ENCODE measurements at places on chromosomes 2 and 18.

GRCh38 chr18:61643884-61644647 is 248.7 kb downstream of the RNF152 start:
- no peak for DNase-seq

DNA sequence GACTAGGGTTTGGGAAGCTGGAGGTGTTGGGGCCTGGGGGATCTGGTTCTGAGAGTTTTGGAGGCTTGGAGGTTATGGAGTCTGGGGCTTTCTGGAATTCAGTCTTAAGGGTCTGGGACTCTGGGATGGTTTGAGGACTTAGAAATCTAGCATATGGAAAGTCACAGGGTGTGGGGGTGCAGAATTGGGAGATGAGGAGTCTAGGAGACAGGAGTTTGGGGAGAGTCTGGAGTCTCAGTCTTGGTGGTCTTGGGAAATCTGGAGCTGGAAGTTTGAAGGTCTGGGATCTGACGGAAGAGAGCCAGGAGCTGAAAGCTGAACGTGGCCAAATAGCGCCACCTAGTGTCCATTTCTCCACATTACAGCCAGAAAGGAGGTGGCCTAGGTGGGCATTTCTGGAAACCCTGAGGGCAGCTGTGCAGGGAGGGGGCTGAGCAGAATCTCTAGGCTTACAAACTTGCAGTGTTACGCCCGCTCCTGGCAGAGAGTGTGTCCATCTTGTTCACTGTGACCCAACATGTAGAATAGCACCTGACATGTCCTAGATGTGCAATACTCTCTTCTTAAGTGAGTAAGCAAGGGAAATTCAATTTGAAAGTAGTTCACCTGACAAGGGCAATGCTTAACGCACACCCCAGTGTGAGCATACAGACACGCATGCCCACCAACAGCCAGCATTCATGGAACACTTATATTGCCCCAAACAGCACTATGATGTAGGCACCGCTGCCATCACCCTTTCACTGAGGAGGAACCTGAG is 204.8 kb downstream of the TFCP2L1 start:
- DNase-seq, result peak; percentile 26

- no peak for DNase-seq
These were observed 14.5 kb downstream of the IAH1 start for GRCh38 chr2:9488583-9489547.

GRCh38 chr2:201808027-201808426 is 1.7 kb downstream of the CDK15 start:
- DNase-seq, result no peak

- DNase-seq, result no peak
These were observed 502 bp downstream of the TUBB6 start for GRCh38 chr18:12308386-12309100.

DNA sequence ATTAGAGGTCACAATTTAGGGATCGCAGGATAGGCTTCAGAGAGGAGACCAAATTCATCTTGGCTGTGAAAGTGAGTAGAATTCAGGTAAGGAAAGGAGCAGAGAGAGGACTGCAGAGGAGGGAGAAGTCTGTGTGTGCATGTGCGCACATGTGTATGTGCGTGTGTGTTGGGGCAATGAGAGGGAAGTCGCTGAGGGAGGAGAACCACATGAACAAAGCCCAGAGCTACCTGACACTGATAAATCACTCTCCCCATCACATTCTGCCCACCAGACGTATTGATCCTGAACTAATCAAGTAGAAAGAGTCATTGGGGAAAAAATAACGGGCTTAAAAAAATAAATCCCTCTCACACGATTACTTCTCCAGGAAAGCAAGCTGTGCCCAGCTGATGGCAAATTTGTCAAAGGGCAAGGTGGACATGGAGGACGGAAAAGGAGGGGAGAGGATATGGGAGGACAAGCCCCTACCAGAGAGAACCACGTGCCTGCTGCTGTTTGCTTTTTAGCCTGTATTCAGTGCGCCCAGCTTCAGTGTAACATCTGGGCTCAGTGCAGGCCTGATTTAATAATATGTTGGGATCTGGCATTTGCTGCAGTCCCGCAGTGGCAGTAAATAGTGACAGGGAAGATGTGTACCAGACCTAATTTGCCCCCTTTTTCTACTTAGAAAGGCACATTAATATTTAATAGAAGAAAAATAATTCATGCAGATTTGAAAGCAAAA is 307.5 kb downstream of the C1D start:
- no peak for DNase-seq

- DNase-seq, result no peak
These were observed 10.2 kb upstream of the TTC32 start for GRCh38 chr2:19911808-19912509.

DNA sequence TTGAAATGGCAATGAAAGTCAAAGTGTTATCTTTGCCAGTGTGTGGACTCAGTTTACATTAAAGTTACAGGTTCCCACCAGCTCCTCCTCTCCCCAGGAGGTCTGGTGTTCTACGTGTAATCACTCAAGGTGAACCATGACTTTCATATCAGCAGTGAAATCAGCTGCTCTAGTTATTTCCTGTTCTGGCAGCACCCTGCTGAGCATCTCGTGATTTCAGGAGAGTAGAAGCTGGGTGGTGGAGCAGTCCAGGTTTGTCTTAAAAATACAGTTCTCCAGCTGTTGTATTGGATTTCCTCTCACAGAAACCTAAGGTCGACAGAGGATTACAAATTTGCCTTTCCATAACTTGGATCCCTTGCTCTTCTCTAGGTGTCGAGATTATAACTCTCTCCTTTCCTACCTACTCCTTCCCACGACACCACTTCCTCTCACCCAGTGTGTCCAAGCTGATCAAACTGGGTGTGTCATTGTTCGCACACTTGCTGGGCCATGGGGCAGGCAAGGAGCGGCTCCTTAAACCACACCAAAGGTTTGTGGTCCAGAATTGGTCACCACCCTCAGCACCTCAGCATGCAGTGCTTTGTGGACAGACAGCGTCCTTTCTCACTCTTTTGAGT is 13.0 kb upstream of the ARHGAP25 start:
- DNase-seq, result no peak

- DNase-seq, result no peak
These were observed 2.4 kb upstream of the DTNA start for GRCh38 chr18:34707670-34708069.

DNA sequence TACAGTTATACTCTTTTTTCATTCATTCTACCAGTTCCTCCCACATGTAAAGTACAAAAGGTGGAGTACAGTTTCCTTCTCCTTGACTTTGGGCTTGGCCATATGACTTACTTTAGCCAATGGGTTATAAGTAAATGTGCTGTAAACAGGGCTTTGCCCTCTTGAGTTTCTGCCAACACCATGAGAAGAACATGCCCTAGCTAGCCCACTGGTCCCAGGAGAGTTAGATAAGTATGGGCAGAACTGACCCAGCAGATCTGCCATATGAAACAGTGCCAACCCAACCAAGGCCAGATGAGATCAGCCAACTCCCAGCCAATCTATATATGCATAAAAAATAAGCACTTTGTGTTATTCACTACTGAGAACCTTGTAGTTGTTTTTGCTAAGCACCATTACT is 25.5 kb downstream of the ZC3H8 start:
- no peak for DNase-seq

GRCh38 chr18:63287691-63288220 is 31.8 kb downstream of the BCL2 start:
- no peak for DNase-seq

DNA sequence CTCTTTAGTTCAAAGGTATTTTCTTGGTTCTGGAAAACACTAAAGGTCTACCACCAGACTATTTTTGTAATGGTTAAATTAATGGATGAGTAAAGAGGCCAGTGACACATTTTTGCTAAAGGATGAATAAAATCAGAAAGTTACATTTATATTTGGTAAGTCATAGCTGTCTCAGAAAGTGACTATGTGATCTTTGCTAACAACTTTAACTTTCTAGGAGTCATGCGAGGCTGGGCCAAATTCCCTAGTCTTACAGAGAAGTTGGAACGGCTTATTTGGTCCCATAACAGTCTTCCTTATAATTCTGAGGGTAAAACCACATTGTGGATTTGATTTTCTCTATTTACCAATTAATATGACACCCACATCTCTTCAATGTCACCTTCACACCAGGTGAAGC is 198.1 kb downstream of the PDE1A start:
- no peak for DNase-seq

DNA sequence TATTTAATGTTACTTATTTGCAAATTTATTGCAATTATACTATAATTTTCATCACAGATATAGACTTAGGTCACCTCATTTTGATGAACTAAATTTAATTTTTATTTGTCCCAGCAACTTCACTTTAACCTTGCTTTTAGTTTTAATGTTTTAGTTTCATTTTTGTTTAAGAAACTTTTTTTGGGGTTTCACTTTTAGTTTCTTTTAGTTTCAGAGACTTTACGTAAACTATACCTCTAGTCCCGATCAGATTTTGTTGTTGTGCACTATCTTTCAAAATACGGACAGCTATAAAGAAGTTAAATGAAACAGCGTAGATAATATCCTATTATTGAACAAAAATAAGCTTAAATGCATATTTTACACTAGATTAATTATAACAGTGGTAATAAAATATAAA is 460.5 kb downstream of the ERBB4 start:
- DNase-seq, result no peak

DNA sequence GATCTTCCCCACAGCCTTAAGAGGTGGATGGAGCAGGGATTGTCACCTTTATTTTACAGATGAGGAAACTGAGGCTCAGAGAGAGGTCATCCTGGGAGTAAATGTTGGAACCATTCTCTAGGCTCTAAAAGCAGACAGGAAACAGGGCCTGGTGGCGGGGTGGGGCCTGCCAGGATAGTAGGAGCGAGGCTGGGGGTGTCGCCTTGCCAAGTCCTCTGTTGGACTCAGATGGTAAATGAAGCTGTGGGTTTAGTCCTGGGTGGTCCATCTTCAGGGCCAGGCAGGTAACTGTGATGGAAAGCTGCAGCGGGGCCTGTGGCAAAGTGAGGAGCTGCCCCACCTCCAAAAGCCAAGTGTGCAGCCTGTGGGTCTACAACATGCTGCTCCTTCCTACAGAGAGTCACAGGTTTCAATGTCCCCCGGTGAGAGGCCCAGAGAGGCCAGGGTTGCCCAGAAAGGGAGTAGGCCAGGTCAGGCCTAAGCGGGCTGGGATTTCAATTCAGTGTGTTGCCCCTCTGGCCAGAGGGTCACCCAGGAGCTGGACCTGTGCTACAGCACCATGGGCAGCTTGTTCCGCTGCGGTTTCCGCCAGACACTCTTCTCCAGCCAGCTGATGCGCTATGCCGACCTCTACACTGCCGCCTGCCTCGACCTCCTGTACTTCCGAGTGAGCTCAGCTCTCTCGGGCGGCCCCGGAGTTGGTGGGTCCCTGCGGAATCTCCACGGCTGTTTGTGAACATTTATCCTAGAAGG is 6.6 kb downstream of the NT5DC4 start:
- no peak for DNase-seq

DNA sequence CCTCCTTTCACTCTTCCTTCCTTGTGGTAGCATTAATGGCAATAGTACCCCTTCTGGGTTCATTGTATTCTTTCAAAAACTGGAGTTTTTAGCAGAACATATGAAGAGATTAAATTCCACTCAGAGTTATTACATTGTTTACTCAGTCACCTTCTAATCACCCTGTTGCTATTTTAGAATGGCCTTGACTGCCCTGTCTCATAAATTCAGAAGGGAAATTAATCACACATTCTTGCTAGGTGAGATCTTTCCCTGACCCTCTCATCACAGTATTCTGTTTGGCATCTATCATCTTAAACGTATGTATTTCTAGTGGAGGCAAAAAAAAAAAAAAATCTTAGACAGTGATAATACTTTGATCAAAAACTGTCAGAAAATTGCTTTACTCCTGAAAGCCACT is 760.4 kb downstream of the ADCYAP1 start:
- no peak for DNase-seq

- DNase-seq, result no peak
These were observed 35.0 kb downstream of the RHOB start for GRCh38 chr2:20481798-20482405.

- DNase-seq, result no peak
These were observed 62.2 kb downstream of the MYOM1 start for GRCh38 chr18:3157606-3158005.

GRCh38 chr18:48222118-48222517 is 187.1 kb downstream of the ZBTB7C start:
- DNase-seq, result no peak

GRCh38 chr18:22465859-22466457 is 48.2 kb upstream of the CTAGE1 start:
- no peak for DNase-seq

- DNase-seq, result no peak
These were observed 19.0 kb downstream of the TWSG1 start for GRCh38 chr18:9353596-9353995.

- no peak for DNase-seq
These were observed 49.3 kb upstream of the RAB6D start for GRCh38 chr2:131413148-131413747.

DNA sequence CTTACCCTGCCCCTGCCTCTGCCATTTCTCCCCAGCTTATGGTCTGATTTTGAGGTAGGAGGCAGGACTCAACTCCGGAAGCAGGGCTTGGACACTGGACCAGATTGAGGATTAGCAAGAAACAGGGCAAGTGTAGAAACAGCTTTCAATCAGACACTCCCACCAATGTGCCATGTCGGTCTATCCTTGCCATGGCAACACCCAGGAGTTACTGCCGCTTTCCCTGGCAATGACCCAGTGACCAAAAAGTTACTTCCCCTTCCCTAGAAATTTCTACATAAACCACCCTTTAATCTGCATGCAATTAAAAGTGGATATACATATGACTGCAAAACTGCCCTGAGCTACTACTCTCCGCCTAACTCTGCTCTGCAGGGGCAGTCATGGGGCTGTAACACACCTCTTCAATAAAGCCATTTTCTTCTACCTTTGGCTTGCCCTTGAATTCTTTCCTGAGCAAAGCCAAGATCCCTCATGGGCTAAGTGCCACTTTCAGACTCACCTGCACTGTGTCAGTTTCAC is 156.7 kb downstream of the LPIN1 start:
- DNase-seq, result no peak

DNA sequence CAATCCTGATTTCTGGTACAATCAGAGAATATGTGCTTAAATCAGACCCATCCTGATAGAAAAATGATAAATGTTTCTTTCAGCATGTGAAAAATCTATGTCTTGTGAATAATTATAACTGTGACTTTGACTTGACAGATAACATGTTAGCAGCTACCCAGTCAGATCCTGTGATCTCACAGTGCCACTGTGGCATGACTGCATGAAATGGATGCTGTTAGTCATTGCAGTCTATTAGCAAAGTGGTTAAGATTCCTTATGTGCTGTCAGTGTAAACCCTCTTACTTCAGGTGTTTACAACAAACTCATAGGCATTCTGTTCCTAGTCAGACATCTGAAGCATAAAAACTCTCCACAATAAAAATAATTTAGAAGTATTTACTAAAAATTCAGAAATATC is 244.6 kb upstream of the RND3 start:
- DNase-seq, result no peak

- DNase-seq, result no peak
These were observed 109.0 kb upstream of the CXCR4 start for GRCh38 chr2:136226903-136227302.

- DNase-seq, result no peak
These were observed 42.8 kb downstream of the SCRN3 start for GRCh38 chr2:174438146-174438886.

GRCh38 chr2:129336276-129336675 is 643.2 kb upstream of the RAB6C start:
- DNase-seq, result no peak

GRCh38 chr2:67337903-67338302 is 59.2 kb upstream of the ETAA1 start:
- no peak for DNase-seq

- no peak for DNase-seq
These were observed 237.0 kb downstream of the ALPK2 start for GRCh38 chr18:58391932-58392323.

- no peak for DNase-seq
These were observed 32.7 kb downstream of the COX7A2L start for GRCh38 chr2:42328148-42328833.
